Stimulated activated CD4-positive, alpha-beta T cell treated with anti-CD3 and anti-CD28 coated beads, Interleukin-4, amount 100 ng/mL, for 24 hours (primary cell): ENCODE measurements at places on chromosomes 5 and 9.

DNA sequence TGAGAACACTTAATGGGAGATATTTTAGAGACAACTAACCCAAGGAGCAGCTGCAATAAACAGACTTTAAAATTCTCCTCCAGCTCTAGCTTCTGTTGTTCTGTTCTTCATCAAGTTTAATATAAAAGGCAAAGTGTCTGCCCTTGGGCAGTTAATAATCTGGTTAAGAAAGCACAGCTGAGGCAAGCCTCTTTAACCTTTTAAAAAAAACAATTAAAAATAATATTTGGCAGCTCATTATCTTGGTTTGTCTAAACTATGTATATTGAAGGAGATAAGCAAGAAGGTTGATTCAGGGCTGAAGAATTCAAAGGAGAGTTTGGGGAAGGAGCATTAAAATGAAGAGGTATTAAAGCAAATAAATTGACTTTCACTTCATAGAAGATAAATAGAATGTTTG is 75.4 kb downstream of the TSSK1B start:
- DNase-seq = no peak

DNA sequence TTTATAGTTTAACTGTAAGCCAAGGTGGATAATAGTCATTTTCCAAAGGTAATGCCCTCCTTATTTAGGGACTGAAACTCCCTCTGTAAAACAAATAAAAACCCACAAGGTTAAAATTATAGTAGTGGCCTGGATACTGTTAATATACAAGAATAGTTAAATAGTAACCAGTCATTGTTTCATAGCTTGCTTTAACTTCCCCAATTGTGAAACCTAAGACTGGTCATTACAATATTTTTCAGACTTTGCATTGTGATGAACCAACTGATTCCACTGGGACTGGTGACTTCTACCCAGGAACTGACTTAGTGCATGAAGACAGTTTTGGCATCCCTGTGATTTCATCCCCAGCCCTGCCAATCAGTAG is 162.6 kb downstream of the SMC2 start:
- no peak for DNase-seq

GRCh38 chr5:143514616-143515335 is 111.3 kb upstream of the NR3C1 start:
- no peak for DNase-seq

- DNase-seq = no peak
Measured at GRCh38 chr9:134618163-134618832, 23.3 kb upstream of the COL5A1 start.

DNA sequence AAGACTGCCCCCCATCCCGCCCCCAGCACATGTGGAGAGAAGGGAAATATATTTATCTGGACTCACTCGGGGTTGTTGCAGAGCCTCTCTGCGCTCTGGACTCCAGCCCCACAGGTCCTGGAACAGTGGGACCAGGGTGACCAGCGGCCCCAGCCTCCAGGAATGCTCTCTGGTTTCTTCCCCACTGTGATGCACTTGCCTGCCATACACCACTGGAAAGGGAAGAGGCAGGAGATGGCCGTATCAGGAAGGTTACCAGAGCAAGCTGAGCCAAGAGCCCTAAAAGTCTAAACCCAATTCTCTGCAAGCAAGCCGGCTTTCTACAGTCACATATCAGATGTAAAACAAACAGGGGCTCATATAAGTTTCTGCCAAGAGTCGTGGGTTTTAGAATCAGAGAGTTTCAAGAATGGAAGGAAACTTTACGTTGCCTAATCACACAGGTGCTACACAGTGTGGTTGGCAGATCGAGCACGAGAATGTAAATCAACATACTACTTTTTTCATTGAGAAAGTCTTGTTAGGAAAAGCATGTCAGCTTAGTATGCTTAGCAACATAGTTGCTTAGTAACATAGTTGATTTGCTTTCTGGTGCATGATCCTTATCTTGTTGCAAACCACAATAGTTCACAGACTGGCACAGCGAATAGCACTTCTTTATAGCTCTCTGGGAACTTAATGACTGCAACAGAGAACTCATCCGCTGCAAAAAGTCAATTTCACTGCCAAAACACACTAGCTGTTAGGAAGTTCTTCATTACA is 201.2 kb downstream of the TARS1 start:
- no peak for DNase-seq

DNA sequence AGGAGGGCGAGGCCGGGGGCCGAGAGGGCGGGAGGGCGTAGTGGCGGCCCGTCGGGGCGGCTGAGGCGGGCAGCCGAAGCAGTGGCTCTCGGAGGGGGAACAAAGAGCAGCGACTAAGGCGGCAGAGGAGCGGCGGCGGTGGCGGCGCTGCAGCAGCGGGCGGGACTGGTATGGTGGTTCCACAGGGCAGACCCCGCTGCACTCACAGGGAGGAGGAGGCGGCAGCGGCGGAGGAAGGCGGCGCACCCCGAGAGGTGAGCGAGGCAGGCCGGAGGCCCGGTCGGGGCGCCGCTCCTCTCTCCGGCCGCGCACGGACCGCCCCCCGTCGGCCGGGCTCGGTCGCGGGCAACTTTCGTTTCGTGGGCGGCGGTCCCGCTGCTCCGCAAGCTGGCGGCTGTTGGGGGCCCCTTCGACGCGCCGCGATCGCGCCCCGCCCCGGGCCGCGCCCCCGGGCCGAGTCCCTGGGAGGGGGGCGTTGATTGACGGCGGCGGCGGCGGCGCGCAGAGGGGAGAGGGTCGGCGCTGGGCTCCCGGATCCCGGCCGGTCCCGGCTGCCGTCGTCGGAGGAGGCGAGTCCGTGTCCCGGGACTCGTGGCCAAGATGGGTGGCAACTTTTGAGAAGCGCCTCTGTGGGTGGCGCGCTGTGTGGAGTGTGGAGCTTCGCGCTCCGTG is 467 bp downstream of the CNOT6 start:
- DNase-seq = peak; percentile 49

DNA sequence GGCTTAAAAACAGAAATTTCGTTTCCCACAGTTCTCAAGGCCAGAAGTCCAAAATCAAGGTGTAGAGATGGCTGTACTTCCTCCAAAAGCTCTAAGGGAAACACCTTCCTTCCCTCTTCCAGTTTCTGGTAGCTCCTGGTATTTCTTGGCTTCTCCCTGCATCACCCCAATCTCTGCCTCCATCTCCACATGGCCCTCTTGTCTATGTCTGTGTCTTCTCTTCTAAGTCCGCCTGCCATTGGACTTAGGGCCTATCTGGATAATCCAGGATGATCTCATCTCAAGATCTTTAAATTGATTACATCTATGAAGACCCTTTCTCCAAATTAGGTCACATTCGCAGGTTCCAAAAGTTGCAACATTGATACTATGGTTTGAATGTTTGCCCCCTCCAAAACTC is 105.6 kb downstream of the ATPSCKMT start:
- DNase-seq = no peak

DNA sequence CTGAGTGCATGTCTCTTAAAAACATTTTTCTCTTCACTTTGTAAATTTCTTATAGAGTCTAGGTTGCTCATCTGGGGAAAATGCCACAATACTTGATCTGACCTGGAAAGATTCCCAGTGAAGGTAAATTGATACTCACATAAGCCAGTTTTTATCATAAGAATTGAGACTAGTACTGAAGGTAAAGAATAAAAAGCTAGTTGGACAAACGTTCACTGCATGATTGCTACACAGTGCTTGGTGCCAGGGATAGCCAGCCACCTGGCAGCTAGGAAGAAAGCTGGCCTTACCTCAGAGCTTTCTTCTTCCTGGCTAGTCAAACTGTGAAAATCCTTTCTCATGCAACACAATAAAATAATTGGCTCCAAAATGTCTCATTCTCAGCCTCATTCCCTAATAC is 77.1 kb downstream of the MUSK start:
- DNase-seq = no peak

GRCh38 chr5:75510836-75511434 is 494 bp downstream of the CERT1 start:
- peak; percentile 41 for DNase-seq

- DNase-seq = no peak
Measured at GRCh38 chr9:19162026-19162366, 34.7 kb upstream of the PLIN2 start.

DNA sequence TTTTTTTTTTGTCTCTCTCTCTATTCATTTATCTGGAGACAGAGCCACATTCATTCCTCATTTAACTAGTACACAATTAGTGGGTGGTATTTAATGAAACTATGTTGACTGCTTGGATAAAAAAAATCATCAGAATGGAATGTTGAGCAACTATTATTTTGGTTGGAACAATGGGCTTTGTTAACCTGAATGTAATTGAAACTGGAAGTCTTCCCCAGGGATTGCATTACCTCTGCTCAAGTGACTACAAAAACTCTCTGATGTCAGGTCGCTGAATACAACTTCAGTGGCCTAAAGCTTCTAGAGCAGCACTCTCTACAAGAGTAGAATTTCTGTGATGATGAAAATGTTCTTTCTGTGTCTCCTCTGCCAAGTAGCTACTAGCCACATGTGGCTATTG is 295.8 kb downstream of the DEPDC1B start:
- no peak for DNase-seq

DNA sequence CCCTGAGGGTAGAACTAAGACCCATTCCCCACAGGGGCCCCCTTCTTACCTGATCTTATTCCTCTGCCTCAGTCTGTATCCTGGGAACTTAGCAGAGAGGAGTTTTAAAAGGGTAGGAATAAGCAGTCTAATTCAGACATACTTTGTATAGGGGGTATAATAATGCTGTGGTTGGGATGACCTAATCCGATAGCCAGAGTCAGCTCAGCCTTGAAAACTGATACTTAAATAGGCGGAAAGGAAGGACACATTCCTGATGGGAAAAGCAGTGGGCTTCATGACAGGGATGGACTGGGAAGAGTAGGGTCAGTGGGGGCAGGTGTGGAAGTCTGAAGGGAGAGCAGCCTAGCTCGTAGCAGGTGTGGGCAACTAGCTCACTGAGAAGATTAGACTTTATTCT is 52.2 kb upstream of the TESK1 start:
- no peak for DNase-seq

GRCh38 chr9:93346231-93347112 is 105.0 kb upstream of the FAM120A start:
- DNase-seq = no peak

DNA sequence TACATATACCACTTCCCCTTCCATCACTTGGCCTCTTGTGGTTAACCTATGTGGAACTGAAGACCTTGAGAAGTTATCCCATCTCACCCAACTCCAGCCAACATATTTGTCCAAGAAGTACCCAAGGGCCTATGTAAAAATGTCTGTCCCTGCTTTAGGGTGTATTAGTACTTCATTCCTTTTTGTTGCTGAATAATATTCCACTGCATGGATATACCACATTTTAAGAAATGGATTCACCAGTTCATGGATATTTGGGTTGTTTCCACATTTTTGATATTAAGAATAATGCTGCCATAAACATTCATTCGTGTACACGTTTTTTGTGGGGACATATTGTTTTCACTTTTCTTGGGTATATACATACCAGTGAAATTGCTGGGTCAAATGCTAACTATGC is 28.6 kb downstream of the IDNK start:
- DNase-seq = no peak

GRCh38 chr5:3417376-3417943 is 178.2 kb upstream of the IRX1 start:
- no peak for DNase-seq

DNA sequence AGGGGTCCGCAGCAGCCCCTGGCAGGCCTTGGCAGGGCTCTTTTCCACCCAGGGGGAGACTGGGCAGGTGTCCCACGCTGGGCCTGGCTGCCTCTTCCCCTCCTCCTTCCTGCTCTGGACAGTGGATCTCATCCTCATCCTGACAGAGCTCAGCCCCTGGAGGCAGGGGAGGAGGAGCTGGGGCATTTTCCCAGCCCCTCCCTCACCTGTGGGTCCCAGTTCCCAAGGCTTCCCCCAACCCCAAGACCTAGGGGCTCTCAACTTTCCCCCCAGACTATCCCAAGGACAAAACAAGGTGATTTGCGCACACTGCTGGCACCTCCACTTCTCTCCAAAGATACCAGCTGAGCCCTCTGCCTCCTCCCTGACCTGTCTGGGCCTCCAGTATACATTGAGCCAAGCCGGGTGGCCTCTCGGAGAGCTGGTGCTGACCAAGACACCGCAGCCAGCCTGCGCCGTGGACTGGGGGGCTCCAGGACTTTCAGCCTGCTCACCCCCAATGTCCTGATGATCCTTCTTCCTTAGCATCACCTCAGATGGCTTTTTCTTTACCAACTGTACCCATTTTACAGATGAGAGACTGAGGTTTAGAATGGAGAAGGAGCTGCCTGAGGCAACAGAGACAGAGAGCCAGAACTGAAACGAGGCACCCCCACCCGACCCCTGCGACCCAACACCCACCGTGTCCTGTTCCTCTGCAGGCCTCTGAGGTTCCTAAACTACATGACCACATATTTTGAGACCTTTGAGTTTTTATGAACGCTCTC is 126.6 kb downstream of the BARX1 start:
- DNase-seq = no peak

- DNase-seq = no peak
Measured at GRCh38 chr5:160105686-160106360, 13.4 kb downstream of the PWWP2A start.

DNA sequence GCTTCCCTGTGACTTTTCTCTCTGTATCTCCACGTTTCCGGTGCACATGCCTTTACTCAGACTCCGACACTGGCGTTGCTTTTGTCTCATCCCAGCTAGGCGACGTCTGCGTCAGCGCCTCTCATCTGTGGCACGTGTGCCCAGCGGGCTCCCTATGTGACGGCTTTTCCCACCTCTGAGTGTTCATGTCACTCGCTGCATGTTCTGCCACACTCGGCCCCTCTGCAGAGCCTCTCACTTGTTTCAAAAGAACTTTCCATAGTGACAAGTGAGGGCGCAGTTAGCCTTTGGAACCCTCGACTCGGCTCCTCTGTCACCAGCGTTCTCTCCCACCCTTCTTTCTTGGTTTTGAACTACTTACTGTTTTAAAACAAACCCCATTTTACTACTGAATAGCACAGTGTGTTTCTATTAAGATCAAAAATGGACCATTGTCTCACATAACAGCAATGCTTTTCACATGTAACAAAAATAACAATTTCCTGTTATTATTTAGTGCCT is 113.4 kb upstream of the CACNA1B start:
- no peak for DNase-seq

- DNase-seq = no peak
Measured at GRCh38 chr5:109987355-109987754, 297.6 kb downstream of the MAN2A1 start.

DNA sequence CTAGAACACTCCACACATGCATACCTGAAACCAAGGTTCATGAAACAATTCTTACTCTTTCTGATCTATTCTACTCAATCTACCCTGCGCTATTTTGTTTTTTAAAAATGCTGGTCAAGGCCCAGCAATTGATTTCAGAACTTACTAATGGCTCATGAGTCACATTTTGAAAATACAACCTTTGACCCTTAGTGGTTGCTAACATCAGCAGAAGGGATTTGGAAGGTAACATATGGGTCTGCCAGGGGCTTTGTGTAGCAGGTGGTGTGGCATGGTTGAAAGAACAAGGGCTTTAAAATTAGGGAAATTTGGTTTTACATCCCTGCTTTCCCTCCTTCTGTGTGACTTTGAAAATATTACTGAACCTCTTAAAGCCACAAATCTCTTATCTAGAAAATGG is 101.4 kb downstream of the ATG10 start:
- DNase-seq = no peak

GRCh38 chr9:73116880-73117279 is 34.8 kb upstream of the ANXA1 start:
- no peak for DNase-seq
